ENCODE measurements at places on chromosomes 16 and 17. TPM values are rescaled to one million over a fixed set of nuclear protein-coding genes. Genes with fewer than 3 reads are reported as not detected.

The ATAD5 gene
- total RNA-seq, result 33.3 TPM

The ENPP7 gene
- not detected for total RNA-seq

The CDRT15L2 gene
- not detected for total RNA-seq

- peaks cover 7% of the 10 kb centered on the region for H3K4me1 ChIP-seq
- H3K27me3 ChIP-seq, result no peaks in the 10 kb centered on the region
- no peak overlapping the region for H3K27ac ChIP-seq
- H3K36me3 ChIP-seq, result no peaks in the 10 kb centered on the region
- no peak overlapping the region for H3K4me3 ChIP-seq
Observed at GRCh38 chr17:83189044-83190003, 109.9 kb downstream of the METRNL start.

The CCR7 gene
- total RNA-seq, result 150 TPM

- no peaks in the 10 kb centered on the region for H3K36me3 ChIP-seq
- peak; percentile 82 for DNase-seq
- peak overlapping the region; percentile 55 for H3K27ac ChIP-seq
- H3K4me3 ChIP-seq, result peak overlapping the region; percentile 59
- no peaks in the 10 kb centered on the region for H3K27me3 ChIP-seq
Observed at GRCh38 chr16:2842340-2843000, 12.4 kb downstream of the ZG16B start.

GRCh38 chr17:74217888-74218287 lies 4.5 kb downstream of the TTYH2 start:
- H3K27ac ChIP-seq, result no peak overlapping the region
- no peak overlapping the region for H3K4me3 ChIP-seq
- no peaks in the 10 kb centered on the region for H3K36me3 ChIP-seq
- DNase-seq, result no peak

DNA sequence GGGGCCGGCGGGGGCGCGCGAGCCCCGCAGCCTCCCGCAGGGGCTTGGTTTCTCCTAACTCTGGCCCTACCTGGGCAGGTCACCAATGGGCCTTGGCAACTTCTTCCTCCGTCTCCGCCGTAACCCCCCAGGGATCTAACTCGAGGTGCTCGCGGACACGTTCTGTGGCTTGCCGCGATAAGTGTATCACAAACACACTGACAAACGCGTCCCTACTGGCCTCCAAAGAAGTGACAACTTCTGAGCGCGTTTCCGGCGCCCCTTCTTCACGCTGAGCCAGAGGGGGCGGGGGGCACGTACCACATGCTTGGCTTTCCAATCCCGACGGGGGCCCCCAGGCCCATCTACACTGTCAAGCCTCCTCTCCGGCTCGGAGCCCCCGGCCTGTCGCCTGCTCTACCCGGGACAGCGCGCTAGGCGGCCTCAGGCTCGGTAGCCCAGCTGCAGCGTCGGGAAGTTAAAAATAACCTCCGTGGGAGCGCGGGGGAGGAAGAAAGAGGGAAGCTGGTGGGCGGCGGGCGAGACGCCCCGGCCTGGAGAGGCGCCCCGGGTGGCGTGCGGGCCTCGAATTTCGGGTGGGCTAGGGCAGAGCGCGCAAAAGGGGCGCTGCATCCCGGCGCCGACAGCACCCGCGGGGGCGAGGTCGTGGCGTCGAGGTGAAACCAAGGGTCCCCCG lies 725 bp upstream of the SPHK1 start:
- DNase-seq, result peak; percentile 66
- peaks cover 6% of the 10 kb centered on the region for H3K4me1 ChIP-seq
- no peaks in the 10 kb centered on the region for H3K27me3 ChIP-seq
- H3K27ac ChIP-seq, result peak overlapping the region; percentile 79
